ENCODE measurements at places on chromosomes 1 and 21.

- no peak for DNase-seq
These were observed 196.7 kb upstream of the SGIP1 start for GRCh38 chr1:66337249-66337648.

DNA sequence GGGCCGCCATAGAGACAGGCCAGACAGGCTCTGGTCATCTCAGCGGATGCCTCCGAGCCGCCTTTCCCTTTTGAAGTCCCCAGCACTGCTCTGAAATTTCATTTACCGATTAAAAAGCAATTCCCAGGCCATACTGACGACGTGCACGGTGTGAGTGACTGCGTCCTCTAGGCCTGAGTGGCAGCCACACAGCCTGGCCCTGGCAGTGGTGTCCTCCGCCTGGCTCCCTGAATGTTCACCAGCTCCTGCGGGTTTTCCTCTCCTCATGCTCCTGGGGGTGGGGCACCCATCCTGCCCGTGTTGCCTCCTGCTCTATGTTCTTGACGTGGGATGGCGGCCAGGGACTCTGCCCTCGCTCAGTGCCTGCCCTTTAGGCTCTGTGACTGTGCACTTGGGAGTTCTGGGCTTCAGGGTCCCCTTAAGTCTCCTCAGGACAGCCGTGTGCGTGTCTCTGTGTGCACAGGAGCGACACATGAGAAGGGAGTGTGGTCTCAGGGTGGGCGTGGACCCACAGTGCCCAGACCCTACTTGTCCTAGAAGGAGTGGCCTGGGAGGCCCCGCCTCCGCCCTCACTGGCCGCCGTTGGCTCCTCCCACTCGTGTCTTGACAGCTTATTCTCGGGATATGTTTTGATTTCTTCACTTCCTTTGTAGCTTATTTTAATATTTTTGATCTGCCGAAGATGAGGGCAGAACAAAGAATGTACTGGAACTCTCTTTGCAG lies 3.6 kb downstream of the SKI start:
- DNase-seq: peak; percentile 26

- DNase-seq: no peak
These were observed 177.7 kb downstream of the DPYD start for GRCh38 chr1:97743129-97743528.

DNA sequence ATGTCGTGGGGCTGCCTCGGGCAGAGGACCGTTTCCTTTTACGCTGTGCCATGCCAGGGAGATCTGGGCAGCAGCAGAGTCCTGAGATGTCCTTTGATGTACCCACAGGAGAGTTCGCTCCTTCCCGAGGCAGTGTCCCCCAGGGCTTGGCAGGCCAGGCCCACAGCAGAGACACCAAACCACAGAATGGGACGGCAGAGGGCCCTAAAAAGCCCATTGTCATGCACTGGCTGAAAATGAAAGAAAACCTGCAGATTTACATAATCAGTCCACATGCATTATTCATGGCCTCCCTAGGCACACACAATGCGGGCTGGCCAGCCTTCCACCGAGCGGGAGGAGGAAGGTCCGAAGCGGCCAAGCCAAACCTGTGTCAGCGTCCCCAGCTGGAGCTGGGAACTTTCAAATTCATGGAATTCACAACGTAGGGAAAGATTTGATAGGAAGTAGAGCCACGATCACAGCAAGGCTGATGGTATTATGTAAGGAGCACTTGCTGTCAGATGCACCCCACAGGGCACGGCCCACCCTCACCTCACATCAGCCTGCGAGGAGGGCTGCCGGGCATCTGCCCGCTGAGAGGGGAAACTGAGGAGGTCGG lies 25.3 kb upstream of the EFHD2 start:
- DNase-seq: no peak

- no peak for DNase-seq
These were observed 256.7 kb downstream of the COL11A1 start for GRCh38 chr1:102851616-102852015.

DNA sequence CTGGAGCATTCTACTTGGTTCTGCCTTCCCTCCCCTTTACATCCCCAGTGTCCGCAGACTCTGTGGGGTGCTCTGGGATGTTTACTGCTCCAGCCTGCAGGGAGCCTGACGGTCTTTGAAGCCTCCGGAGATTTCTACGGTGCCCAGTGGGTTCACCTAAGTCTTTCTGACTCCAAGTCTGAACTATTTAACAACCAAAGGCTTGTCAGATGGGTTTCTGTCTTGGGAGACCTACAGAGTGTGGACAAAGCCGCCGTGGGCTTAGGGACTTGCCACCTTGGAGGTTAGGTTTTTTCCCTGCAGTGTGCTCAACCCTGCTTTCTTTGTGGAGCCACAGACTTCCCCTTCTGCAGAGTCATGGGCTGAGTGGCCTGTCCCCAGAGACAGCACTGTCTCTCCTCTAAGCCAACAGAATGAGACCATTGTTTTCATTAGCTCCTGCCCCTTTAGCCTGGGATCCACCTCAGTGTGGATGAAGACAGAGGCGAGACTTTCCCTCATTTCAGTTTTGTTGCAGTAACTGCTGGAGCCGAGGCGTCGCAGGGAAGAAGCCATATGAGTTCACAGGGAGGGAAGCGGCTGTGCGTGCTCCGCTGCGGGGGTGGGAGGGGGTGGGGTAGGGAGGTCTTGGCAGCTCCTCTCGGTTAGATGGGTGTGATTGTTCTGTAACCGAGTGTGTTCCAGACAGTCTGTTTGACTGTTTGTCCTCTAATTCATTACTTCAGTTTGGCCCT lies 120.7 kb downstream of the CNIH3 start:
- peak; percentile 40 for DNase-seq

GRCh38 chr1:44246806-44247205 lies 33.5 kb downstream of the DMAP1 start:
- DNase-seq: no peak

DNA sequence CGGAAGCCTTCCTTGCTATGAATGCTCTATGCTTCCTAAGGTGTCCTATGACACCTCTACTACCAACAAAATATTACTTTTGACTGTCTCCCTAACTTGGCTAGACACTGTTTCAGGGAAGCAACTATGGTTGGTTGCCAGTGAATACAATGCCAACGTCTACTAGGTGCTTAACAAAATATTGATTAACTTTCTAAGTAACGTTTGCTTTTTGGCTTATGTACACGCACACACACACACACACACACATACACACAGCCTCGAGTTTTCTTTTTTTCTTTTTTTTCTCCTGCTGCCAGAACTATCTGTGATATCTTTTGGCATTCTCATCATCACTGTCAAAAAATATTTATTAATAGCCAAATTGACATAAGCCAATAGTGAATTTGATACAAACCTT lies 864.0 kb downstream of the PLA2G4A start:
- no peak for DNase-seq

- DNase-seq: no peak
These were observed 3.0 kb downstream of the SLC44A3 start for GRCh38 chr1:94823116-94823515.

- no peak for DNase-seq
These were observed 238.1 kb upstream of the OLFM3 start for GRCh38 chr1:102234753-102235359.

DNA sequence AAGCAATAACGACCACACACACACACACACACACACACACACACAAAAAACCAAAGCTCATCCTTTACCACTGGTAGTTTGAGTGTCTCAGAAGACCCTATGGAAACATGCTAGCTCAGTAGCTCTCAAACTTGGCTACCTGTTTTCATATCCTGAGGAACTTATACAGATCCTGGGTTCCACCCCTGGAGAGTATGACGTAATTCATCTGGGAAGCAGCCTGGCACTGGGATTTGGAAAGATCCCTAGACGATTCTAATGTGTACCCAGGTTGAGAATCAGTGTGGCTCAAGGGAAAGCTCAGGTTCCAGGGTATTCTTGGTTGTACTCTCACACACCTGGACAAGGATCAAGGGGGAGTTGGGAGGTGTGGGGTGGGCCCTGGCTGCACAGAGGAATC lies 85.9 kb downstream of the SELENOF start:
- no peak for DNase-seq

DNA sequence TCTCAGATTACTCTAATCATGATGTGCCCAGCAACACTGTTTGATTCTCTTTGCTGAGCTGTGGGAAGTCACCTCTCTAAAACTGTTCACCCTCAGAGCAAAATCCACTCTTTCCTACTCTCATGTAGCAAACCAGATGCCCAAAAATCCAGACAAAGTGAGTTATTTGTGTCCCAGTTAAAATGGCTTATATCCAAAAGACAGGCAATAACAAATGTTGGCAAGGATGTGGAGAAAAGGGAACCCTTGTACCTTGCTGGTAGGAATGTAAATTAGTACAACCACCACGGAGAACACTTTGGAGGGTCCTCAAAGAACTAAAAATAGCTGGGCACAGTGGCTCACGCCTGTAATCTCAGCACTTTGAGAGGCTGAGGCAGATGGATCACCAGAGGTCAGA lies 384.0 kb downstream of the HHIPL2 start:
- DNase-seq: no peak

- no peak for DNase-seq
These were observed 50.3 kb upstream of the USP1 start for GRCh38 chr1:62386351-62387121.

DNA sequence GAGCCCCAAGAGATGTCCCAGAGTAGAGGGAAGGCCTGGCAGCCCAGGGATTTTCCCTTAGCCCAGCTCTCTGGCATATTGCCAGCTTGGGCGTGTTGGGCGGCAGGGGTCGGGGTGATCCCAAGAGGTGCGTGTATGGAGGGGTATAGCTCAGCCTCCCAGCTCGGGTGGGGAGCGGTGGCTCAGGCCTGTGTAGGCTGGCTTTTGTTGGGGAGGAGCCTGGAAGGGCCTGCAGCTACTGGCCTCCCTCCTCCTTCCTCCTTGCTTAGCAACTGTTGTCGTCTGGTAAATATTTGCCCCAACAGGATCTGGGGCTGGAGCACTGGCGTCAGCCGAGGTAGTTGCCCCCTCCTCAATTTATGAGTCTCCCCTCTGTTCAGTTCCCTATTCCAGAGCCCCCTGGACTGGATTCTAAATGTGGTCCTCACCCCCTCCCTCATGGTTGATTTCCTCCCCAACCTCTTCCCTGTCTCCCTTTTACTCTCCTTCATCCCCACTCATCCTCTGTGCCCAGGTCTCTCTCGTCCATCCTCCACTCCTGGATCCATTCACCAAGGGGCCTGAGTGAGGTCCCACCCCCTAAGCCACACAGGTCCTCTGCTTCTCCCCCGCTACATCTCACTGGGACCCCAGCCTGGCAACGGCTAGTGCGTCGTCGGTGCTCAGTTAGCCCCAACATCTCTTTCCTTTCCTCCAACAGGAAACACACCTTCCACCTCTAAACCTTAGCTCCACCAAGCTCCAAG lies 10.3 kb upstream of the LMNA start:
- no peak for DNase-seq

DNA sequence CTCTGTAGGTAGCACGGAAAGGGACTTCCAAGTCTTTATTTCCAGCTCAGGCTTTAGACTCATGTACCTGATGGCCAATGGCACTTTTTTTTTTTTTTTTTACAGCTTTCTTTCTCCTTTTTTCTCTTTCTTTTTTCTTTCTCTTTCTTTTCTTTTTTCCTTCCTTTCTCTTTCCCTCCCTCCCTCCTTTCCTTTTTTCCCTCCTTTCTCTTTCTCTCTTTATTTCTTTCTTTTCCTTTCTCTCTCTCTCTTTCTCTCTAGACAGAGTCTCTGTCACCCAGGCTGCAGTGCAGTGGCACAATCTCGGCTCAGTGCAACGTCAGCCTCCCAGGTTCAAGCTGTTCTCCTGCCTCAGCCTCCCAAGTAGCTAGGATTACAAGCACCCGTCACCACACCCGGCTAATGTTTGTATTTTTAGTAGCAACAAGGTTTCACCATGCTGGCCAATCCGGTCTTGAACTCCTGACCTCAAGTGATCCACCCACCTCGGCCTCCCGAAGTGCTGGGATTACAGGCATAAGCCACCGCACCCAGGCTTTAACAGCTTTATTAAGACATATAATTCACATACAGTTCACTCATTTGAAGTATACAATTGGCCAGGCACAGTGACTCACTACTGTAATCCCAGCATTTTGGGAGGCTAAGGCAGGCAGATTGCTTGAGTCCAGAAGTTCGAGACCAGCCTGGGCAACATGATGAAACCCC lies 5.1 kb upstream of the DCAF8 start:
- DNase-seq: no peak

- peak; percentile 34 for DNase-seq
These were observed 5.1 kb downstream of the MAP7D1 start for GRCh38 chr1:36160949-36161485.

DNA sequence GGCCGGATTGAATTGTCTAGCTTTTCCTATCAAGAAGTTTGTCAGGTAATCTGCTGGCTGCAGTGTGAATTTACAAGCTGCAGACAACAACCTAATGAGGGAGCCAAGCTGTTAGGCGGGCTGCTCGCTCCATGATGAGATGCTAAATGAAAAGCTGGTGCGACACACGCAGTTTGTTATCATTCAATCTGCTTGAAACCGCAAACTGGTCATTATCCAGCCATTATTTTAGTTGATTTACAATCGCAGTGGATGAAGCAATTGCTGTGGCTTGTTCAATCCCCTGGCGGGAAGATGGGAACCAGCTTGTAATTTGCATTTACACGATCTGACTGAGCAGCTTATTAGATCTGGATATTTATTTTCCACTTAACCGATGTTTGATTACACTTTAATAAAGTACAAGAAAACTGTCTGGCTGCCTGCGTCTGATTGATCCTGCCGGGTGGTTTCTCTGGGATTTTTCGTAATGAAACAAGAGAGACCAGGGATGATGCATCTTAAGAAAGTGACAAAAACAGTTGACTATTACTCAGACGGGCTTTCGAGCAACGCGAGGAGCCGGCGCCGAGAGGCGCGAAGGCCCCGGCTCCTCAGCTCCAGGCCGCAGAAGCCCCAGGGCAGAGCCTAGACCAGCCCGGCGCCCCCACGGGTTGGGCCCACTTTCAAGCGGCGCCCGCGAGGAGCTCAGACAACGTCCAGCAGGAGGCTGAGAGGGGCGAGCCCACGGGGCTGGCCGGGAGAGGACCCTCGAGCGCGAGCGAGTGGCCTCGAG lies 118.0 kb upstream of the BARHL2 start:
- DNase-seq: no peak

GRCh38 chr1:11302366-11302765 lies 29.4 kb downstream of the UBIAD1 start:
- DNase-seq: no peak

- DNase-seq: no peak
These were observed 42.4 kb upstream of the RUNX1 start for GRCh38 chr21:35091496-35091895.

DNA sequence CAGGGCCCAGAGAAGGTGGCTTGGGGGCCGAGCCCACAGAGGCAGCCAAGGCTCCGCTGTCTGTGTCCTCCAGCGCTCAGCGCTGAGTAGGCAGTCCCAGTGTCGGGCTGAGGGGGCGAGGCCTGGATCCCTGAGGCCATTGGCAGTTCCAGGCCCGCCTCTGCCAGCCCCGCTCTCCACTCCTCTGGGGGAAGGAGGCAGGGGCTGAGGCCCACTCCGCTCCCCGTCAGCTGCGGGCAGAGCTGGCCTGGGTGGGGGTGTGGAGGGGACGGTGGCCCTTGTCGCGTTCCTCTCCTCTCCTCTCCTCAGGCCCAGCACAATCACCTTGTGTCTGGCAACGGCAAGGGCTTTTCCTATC lies 132.8 kb downstream of the CASZ1 start:
- DNase-seq: no peak

Measured in hypothalamus (tissue), 51 donors.